ENCODE measurements at places on chromosomes 4 and X.

DNA sequence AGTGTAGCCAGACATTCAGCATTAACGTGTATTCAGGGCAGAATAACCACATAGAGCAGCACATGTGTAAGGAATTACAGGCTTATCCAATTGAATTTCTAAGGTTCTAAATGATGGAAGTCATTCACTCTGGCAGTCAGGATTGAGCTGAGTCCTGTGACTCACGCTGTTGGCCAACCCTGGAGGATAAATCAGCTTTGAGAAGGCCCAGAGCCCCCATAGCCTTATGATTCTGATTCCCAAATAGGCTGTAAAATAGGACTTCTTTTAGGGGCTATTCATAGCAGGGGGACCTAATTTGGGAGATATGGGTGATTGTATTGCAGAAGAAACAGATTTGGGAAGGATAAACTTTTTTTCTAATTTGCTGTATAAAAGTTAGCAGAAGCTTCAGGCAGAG, 8.1 kb upstream of the HPF1 start:
- no peak for DNase-seq

GRCh38 chr4:4849106-4849505, 10.4 kb upstream of the MSX1 start:
- DNase-seq, result no peak

DNA sequence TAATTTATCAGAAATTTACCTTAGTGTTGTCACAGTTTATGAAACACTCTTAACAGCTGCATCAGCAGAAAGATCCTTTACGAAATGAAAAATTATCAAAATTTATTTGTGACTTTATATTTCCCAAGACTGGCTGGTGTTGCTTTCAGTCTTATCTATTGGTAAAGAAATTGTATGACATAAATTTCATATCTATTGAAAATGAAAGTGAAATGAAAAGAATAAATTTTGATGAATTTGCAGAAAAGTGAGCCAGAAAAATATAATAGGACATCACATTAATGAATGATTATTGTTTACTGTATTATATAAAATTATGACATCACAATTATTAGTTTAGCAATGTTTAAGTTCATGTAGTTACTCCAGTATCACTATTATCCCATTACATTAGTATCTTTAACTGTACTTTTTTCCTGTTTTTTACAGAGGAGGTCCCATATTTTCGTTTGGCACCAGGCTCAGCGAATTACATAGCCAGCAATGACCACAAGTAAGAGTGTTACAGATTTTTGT, 13.2 kb upstream of the TMEM165 start:
- no peak for DNase-seq

DNA sequence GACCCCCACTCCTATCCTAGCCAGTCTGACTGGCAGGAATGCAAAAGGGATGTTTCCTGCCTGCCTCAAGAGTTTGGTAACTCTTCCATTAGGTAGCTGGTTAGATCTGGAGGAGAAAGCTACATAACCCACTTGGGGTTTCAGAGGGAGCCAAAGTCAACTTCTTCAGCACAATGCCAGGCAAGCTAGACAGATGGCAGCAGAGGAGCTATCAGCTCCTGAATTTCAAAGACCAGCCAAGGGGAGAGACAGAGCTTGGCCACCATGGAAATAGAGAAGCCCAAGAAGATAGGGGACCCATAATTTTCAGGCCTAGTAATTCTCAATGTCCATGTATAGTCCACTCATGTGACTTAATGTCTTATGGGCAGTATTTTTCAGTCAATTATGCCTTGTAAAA, 56.4 kb downstream of the PGRMC1 start:
- no peak for DNase-seq

- DNase-seq, result no peak
Observed at GRCh38 chr4:67131224-67131623, 414.1 kb downstream of the CENPC start.

- DNase-seq, result no peak
Observed at GRCh38 chrX:118207831-118208453, 91.3 kb upstream of the KLHL13 start.

DNA sequence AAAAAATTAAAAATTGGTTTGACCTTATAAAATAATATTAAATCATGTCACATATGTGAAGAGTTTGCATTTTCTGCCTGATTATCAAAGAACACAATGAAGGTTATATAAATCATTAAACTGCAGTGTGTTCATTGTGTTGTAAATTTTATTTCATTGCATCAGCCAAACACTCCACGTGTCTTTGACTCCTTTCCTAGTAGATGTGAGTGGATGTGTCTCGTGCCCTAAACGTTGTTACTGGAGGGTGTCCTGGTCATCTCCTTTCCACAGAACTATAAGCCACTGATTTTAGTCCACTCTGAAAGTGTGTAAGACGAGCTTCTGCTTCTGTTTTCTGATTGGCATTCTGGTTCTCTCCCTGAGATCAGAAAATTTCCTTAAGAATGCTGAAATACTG, 127.3 kb downstream of the NDST4 start:
- DNase-seq, result no peak

GRCh38 chr4:171857302-171858012, 44.3 kb downstream of the GALNTL6 start:
- DNase-seq, result no peak

DNA sequence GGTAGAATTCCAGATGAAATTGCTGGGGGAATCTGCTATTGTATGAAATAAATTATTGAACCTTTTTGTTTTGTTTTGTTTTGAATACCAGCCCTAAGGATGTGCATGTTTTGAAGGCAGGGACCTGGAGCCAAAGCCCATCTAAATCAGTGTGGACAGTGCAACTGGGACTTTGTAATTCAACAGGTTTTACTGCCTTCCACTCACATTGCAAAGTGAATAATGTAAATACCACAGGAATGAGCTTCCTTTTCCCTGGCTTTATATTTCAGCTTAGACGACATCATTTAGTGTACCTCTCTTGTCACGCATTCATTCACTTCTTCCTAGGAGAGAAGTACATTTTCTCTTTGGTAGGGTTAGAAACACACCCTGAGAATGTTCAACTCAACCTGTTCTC, 795.0 kb downstream of the CENPC start:
- DNase-seq, result no peak

DNA sequence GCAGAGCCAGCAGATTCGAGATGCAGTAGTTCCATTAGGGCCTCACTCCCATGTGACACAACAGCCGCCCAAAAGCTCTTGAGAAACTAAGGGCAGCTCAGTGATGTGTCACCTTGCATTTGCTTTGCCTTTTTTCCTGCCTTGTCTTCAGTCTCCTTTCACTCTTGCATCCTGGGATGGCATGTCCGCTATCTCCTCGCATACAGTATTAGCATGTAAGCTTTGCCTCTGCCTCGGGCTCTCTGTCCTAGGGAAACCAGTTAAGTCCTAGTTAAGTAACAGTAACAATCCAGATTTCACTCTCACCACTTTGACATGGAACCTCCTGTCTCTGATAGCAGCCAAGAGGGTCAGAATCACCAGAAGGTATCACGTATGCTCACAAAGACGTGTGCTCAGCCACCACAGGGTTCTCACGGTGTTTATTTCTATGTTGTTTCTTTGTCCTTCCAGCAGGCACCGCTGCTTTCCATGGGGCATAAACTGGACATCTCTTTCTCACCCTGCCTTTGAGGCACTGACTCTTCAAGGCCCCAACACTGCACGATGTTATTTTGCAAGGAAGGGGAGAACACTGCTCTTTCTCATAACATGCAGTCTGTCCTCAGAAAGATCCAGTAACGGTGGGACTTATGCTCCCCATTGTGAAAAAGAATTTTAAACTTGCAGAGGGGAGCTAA, 26.7 kb upstream of the SORBS2 start:
- no peak for DNase-seq

- DNase-seq, result no peak
Observed at GRCh38 chr4:108109997-108110416, 58.7 kb downstream of the LEF1 start.

GRCh38 chr4:141465171-141465570, 171.2 kb upstream of the IL15 start:
- no peak for DNase-seq

DNA sequence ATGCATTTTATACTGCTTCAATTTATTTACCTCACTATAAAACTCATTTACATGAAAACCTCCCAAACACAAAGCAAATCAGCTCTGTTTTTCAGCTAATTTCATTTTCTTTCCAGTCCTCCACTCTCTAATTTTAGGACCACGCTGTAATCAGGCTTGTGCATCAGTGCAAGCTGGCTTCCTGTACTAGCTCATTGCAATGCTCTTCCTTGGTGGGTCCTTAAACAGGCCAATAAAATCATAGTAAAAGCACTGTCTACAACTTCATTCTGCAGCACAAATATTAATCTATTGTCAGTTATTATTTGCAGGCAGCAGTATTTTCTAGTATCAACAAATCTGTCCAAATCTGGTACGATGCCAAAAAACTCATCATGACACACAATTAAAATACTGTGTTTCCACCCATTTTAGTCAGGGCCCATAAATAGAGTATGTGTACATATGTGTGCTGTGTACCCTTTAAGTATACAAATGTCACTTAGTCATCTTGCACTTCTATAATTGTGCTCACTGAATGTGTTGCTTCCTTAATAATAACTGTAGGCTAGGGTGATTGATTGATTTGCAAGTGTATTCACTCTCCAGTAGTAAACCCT, 178.2 kb upstream of the HCCS start:
- no peak for DNase-seq

DNA sequence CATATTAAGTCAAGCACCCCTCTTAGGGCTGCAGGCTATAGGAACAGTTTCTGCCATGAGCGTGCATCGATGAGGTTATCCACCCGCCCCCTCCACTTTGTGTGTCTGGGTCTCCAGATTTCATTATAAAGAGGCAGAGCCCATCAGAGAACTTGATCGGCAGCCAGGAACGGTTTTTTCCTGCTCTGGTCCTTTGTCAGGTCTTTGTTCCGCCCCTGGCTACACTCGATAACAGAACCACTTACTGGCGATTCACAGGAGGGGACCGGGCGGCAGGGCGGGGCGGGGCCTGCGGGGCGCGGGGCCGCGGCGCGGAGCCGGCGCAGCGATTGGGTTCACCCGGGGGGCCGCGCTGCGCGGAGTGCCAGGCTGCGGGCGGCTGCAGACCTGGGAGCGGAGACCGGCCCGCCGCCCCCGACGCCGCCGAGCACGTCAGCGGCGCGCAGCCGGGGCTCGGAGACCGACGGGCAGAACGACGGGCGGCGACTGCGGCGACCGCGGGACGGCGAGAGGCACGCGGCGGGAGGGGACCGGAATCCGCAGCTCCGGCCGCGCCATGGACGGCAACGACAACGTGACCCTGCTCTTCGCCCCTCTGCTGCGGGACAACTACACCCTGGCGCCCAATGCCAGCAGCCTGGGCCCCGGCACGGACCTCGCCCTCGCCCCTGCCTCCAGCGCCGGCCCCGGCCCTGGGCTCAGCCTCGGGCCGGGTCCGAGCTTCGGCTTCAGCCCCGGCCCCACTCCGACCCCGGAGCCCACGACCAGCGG, at the start of gene SLC10A4:
Gene SLC10A4 (plus strand): TSS at position 338 of the 771 bp plus-strand sequence. CDS start 219 bp downstream, at position 557.
- DNase-seq, result no peak

DNA sequence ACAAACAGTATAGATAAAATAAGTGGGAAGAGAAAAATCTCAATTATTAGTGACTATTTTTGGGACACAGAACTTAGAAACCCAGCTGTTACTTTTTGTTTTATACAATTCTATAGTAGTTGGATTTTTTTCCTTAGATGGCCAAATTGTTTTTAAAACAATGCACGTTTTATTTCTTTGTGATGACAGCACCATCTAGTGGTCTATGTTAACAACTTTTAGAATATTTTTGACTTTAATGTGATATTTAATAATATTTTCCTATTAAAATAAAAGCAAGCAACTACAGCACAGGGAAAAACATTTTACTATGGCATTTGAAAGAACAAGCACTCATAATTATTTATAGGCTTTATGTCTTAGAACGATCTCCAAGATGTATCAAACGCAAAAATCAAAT, 5.6 kb upstream of the SMIM31 start:
- no peak for DNase-seq

DNA sequence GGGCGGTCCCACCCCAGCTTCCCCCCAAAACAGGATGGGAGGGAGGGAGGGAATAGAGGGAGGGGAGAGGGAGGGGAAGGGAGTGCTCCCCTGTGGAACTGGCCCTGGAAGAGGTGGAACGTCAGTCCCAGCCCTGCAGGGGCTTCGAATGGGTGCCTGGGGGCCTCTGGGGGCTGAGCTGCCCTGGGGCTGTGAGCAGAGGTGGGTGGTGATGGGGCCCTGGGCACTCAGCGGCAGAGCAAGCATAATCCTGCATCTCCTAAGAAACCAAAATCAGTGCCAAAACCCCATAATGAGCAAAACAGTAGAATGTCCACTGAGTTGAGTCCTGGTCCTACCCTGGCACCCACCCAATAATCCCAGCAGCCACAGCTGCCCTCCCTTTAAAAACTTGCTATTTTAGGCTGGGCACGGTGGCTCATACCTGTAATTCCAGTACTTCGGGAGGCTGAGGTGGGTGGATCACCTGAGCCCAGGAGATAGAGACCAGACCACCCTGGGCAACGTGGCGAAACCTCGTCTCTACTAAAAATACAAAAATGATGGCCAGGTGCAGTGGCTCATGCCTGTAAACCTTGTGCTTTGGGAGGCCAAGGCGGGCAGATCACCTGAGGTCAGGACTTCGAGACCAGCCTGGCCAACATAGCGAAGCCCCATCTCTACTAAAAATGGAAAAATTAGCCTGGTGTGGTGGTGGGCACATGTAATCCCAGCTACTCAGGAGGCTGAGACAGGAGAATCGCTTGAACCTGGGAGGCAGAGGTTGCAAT, 11.1 kb downstream of the DOK7 start:
- DNase-seq, result no peak

DNA sequence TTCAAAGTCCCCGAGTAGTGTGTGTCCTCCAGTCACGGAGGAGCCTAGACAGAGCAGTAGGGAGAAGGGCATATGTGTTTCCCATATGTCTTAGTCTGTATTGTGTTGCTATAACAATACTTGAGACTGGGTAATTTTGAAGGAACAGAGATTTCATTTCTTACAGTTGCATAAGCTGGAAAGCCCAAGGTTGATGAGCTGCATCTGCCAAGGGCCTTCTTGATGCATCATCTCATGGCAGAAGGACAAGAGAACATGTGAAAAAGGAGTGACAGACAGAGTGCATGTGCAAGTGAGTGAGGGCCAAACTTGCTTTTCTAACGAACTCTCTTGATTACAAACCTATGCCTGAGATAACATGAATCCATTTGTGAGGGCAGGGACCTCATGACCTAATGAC, 243.4 kb downstream of the ARHGAP10 start:
- DNase-seq, result no peak

GRCh38 chr4:169626331-169627282, 6.2 kb downstream of the CLCN3 start:
- no peak for DNase-seq

DNA sequence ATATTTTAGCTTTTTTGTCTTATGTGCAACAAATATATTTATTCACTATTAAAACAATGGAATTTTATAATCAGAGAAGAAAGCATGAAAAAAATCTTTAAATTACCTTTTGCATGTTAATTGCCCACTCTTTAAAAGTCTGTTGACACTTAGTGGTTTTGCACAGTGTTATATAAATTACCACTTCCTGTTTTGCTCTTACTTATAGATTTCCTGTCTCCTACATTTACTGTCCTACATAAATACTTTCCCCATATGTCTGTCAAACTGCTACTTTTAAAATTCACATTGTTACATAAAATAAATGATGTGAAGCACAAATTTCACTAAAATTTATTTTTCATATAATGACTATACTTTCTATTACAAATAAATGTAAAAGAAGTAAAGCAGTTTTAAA, 161.1 kb upstream of the NDST4 start:
- no peak for DNase-seq

- DNase-seq, result no peak
Observed at GRCh38 chrX:154800478-154801210, 4.6 kb downstream of the MPP1 start.

GRCh38 chr4:89674876-89675459, 162.0 kb downstream of the SNCA start:
- DNase-seq, result no peak

Measured in stimulated activated CD4-positive, alpha-beta T cell treated with anti-CD3 and anti-CD28 coated beads, Interleukin-4, amount 100 ng/mL, for 24 hours (primary cell).